Stimulated activated CD8-positive, alpha-beta memory T cell treated with anti-CD3 and anti-CD28 coated beads, Interleukin-4, amount 100 ng/mL, for 48 hours (primary cell): ENCODE measurements at places on chromosomes 7 and 10.

DNA sequence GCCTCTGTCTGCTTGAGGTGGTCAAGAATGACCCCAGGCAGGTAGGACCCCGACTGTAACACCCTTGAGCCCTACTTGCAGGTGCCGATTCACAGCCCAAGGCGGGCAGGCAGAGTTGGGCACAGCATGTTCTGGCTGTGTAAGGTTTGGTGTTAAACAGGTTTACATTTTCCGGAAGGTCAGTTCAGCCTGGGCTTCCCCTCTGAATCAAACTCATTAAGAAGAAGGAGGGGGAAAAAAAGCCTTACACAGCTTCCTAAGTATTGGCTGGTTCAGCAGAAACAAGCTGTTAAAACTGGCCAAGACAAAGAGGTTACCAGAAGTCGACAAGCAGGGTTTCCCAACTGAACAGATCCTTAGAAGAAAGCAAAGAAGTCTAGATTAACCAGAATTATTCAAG lies 132.7 kb downstream of the PRPF18 start:
- no peak for DNase-seq

GRCh38 chr7:5776894-5777660 lies 4.4 kb downstream of the RNF216 start:
- peak; percentile 29 for DNase-seq

- DNase-seq: no peak
These were observed 20.0 kb downstream of the CAMK2G start for GRCh38 chr10:73854310-73854709.

DNA sequence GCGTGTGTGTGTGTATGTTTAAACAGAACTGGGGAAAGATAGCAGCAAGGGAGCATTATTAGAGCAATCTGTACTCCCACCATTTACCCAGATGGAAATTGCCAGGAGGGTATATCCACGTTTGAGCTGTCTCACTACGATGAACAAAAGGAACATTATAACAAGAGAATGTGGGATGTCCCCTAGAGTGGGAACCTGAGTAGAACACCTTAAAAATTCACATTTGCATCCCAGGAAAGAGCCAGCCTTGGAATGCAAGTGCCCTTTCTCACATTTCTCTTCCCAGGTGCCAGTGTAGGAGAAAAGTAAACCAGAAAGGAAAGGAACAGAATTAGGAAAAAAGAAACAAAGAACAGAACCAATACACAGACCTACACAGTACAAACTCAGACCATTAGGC lies 95.3 kb upstream of the PTPRZ1 start:
- no peak for DNase-seq

- DNase-seq: peak; percentile 67
These were observed at the start of gene GTF2IRD1 for GRCh38 chr7:74453322-74454011. GTF2IRD1 (plus strand) TSS chr7:74453906; CDS start chr7:74508081, 54,175 bp downstream.

DNA sequence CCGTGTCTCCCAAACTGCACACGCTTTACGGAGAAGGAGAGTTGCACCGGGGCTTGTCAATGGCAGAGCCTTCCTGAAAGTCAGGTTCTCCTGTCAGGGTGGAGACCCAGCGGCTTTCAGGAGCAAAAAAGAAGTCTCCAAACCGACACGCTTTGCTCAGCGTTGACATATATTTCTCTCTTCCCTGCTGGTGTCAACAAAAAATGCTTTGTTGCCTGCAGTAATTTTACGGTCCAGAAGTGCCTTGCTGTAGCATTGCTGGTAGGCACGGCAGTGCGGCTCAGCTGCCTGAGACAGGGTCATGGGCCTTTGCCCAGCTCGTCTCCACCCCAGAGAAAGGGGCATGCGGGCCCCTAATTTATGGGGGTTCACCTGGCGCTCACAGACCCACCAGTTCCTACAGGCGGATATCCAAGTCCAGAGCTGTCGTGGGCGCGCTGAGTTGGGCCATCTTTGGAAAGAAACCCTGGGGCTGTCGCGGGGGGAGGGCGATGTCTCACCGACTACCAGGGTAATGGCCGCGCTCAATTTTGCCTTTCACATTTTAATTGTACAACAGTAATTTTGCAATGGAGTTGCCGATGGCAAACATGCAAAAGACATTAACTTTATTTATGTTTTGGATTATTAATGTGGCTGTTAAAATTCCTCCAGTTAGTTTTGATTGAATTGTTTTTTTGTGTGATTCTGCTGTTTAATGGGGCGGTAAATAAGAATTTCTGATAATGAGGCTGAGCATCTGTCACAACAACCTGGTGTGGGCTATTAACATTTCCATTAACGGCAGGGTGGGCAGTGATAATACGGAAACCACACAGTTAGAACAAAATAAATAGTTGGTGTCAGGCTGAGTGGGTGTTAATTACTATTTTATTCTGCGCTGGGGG lies 478.2 kb upstream of the FOXK1 start:
- DNase-seq: no peak

DNA sequence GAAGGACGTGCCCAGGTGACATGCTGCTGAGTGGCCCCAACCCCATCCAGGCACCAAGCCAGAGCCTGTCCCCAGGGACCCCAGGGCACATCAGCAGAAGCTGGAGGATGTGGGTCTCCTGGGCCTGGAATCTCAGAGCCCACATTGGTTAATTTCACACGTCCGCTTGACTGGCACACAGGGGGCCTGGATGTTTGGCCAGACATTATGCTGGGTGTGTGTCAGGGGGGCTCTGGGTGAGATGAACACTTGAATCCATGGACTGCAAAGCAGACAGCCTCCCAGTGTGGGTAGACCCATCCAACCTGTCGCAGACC lies 79.1 kb upstream of the RET start:
- no peak for DNase-seq

DNA sequence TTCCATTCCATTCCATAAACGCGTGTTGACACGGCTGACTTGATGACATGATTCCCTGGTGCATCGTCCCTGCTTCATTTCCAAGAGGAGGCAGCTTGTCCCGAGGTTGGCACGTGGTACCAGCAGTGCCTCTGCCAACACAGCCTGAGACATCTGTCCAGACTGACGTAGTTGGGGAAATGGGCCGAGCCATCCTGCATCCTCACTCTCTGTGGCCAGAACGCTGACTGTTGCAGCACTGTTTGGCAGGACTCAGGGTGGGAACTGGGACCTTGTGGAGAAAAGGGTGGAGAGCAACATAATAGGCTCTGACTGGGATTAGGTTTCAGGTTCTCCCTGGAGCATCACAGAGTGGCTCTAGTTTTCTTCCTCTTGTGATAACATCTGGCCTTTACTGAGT lies 118.6 kb upstream of the BTBD16 start:
- no peak for DNase-seq

DNA sequence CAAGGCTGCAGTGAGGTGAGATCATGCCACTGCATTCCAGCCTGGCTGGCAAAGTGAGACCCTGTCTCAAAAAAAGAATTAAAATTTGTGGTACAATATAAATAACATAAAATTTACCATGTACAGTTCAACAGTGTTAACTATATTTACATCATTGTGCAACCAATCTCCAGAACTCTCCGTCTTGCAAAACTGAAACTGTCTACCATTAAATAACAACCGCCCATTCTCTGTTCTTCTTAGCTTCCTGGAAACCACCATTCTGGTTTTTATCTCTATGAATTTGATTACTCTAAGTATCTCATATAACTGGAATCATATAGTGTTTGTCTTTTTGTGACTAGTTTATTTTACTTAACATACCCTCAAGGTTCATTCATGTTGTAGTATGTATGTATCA lies 167.6 kb downstream of the AUTS2 start:
- no peak for DNase-seq

- no peak for DNase-seq
These were observed 2.5 kb downstream of the SLK start for GRCh38 chr10:103969436-103969835.

DNA sequence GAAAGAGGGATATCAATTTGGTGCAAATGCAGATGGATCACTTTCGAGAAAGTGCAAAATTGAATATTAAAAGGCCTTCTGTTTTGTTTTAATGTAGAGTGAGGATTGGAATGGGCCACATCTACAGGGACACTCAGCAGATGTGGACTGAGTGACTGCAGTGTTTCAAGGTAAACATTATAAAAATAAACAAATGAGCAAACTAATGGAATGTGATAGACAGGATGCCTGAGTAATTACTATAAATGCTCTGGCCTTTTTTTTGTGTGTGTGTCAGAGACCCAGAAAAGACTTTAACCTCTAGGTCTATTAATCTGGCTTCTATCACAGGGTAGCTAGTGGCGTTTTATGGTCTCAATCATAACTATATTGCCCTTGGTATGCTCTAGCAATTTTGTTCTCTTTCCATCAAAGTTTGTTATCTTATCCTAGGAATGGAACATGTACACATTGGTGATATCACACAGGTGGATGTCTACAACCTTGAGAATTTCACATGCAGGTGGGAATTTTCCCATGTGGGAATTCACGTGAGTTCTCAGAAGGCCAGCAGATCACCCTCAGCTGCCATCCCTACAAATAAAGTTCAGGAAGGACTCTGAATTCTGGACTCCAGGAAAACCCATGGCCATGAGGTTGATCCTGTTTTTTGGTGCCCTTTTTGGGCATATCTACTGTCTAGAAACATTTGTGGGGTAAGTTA lies at the start of gene CPA2:
CPA2 (plus strand) TSS at position 606 of the 703 bp plus-strand sequence; CDS start at position 625, 19 bp downstream.
- DNase-seq: no peak

DNA sequence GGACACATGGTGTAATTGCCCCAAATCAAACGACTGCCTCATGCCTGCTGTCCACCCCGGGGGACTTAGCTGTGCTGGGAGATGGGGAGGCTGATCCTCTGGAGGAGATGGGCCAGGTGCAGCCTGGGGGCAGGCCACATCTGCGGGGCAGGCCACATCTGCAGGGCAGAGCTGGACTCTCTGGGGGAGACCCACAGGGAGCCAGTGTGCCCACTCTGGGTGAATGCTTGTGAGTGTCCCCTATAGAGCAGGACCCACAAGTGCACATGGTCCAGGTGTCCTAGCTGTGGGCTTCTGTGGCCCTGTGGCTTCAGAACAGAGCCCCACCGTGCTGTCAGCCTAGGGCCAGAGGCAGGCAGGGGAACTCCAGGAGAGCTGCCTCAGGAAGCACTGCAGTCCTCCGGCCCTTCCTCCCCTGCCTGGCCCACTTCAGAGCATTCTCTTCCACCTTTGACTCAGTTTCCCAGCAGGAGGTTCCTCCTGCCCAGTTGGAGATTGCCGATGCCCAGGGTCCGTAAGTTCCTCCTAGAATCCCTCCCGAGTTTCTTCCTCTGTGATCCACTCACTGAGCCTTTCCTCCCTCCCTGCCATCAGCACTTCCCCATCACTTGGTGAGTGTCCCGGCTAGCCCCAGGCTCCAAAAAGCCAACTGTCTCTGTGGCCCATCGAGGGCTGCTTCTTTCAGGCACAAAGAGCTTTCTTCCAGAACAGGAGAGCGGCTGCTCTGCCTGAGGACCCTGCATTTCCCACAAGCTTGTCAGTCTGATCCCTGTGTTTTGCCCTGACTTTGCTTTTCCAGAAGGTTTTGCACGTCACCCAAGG lies 50.3 kb downstream of the ADCYAP1R1 start:
- DNase-seq: no peak

- no peak for DNase-seq
These were observed 47.8 kb upstream of the PCLO start for GRCh38 chr7:83210479-83210878.

DNA sequence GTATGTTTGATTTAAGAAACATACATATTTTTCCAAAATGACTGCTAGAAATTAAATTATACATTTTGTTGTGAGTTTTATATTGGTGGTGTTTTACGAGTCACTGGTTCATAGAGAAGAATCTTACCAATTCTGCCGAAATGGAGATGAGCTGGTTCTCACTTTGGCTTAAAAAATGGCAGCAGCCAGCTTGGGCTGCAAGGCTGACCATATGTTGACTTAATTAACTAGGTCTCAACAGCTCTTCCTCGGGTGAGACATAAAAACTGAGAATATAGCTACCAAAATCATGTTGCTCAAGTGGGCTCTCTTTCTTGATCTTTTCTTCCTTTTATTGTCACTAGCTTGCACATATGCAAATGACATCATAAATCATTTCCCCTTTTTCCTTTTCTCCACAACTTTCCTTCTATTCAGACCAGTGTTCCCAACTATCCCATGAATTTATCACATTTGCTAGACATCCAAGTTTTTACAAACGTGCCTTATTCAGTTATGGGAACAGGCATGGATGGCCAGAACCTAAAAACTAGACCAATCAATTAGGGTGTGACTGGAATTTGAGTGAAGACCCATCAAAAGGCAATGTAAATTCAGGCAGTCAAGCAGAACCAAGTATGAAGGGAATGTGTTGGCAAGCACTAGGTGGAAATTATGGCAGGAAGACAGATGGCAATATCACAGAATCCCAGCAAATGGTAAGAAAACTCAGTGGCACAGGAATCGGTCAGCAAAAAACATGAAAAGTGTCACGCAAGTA lies 6.4 kb upstream of the TSPAN12 start:
- no peak for DNase-seq

GRCh38 chr7:25180592-25180923 lies 47.7 kb downstream of the NPVF start:
- no peak for DNase-seq

- DNase-seq: no peak
These were observed 27.0 kb downstream of the COL1A2 start for GRCh38 chr7:94421681-94422080.

DNA sequence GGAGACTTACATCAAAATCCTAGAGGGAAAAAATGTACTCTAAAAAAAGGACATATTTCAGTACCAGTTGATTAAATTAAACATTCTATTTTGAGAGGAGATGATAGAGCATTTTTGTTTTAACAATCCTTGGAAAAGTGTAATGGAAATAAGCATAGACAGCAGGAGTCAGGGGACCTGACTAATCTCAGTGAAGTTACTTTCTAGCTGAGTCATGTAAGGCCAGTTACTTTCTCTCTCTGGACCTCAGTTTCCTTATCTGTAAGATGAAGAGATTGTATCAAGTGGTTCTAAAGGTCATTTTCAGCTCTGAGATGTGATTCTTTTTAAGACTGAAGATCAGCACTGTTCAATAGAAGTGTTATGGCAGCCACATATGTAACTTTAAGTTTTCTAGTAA lies 44.1 kb downstream of the VTI1A start:
- no peak for DNase-seq

DNA sequence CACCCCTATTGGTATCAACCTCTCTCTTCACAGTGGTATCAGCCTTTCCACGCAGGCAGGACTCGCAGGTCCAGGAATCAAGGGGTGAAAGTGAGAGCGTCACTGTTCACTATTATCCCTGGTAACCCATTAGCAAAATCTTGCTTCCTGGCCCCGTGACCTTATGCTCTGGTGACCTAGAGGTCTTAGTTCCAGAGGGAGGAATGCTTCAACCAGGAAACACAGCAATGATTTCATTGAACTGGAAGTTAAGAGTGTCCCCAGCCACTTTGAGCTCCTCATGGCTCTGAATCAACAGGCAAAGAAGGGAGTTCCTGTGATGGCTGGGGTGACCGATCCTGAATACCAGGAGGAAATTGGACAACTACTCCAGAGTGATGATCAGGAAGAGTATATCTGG lies 90.6 kb downstream of the CUL2 start:
- DNase-seq: no peak

DNA sequence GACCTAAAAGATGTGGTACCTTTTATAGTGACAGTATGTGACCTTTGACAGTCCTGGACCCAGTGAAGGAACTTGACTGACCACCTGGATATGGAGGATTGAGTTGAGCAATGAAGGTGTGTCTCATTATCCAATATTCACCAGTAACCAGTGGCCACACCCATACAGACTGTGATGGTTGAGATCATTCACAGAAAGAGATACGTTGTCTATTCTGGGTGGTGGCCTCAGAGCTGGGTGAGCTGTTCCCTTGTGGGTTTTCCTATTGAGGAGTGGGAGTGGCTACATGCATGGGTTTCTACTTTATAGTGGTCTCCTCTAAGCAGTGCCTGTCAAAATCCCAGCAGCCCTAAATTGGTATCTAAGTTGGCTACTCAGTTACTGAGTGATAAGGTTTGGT lies 507.4 kb downstream of the SORCS3 start:
- DNase-seq: no peak
